Activated naive CD8-positive, alpha-beta T cell treated with anti-CD3 and anti-CD28 coated beads for 36 hours (primary cell): ENCODE measurements at places on chromosomes 1 and 21.
A peak's percentile ranks its signal among the peaks of the same experiment; 100 is the strongest.

- DNase-seq = no peak
Observed at GRCh38 chr1:110643879-110644472, 30.8 kb downstream of the KCNA3 start.

GRCh38 chr1:227729881-227730629, 5.0 kb downstream of the JMJD4 start:
- peak; percentile 39 for DNase-seq

DNA sequence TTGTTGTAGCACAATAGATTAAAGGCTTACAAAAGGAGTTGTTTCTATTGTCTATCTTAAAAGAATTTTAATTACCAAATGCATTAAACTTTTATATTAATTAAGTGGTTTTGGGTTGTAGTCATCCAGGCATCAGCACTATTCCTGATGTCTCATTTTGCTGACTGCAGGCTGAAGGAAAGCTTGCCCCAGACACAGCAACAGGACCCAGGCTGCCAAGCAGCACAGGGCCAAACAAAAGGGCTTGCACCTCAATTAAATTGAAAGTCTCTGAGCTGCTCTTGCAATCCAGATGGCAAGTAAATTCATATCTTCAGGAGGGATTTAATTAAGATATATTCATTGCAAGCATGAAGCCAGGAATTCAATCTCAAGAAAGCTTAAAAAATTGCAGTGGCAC, 80.7 kb upstream of the CHODL start:
- no peak for DNase-seq

DNA sequence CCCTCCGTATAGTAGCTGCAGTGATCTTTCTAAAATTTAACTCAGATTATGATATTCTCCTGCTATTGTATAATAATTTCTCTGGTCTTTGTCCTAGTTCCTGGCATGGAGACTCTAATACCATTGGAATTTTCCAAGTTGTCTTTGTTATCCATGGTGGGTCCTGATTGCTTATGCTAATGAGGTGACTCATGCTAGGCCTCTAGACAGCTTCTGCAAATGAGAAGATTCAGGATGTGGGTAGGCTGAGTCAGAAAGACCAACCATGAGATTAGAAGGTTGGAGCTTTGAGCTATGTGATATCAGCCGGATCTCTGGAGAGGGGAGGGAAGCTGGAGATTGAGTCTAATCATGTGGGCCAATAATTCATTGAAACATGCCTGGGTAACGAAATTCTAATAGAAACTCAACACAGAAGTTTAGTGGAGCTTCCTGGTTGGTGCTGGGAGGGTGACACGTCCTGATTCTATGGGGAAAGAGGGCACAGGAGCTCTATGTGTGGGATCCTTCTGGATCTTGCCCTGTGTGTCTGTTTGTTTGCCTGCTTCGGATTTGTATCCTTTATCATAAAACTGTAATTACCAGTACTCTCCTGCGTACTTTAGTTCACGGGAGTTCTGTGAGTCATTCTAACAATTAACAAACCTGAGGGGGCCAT, 73.2 kb upstream of the CNIH3 start:
- peak; percentile 20 for DNase-seq

DNA sequence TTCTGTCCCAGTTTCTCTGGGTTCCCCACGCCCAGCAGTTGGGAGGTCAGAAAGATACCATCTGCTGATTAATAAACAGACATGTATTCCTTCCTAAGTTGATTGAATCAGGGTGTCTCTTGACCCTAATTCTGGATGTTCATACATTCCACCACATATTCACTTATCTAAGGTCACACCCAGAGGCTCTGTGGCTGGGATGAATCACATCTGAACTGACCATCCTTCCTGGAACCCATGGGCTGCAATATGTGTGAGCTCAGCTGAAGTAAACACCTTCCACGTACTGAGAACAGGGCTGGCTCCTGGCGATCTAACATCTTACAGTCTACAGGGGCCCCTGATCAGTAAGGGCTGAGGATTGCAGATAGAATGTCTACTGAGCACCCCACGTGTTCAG, 20.5 kb upstream of the TRABD2B start:
- DNase-seq = no peak

GRCh38 chr1:240562111-240562590, 49.8 kb downstream of the GREM2 start:
- no peak for DNase-seq

- DNase-seq = no peak
Observed at GRCh38 chr1:162570718-162571117, 9.2 kb downstream of the UAP1 start.

DNA sequence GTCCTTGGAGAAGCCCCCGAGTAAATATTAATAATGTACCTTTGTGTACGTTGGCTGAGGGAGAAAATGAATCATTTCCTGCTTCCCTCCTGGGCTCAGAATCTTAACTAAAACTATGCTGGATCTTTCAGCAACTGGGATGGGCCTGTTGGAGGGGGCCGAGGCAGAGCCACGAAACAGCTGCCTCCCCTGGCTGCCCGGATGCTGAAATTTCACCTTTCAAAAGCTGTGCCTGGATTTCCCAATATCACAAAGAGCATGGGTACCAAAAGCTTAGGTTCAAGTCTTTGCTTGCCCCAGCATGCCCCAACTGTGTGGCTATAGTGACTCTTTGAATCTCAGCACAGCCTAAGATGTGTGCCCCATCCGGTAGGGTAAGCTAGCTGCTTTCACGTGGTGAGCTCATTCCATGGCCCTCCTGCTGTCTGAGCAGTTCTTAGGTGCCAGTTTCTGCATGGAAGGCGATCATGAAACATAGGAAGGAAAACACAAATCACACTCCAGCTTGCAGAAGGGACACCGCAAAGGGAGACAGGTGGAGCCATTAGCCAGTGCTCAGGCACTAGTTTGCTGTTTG, 473.5 kb downstream of the PTPRU start:
- no peak for DNase-seq

- DNase-seq = no peak
Observed at GRCh38 chr1:210340841-210341240, 12.1 kb downstream of the HHAT start.

DNA sequence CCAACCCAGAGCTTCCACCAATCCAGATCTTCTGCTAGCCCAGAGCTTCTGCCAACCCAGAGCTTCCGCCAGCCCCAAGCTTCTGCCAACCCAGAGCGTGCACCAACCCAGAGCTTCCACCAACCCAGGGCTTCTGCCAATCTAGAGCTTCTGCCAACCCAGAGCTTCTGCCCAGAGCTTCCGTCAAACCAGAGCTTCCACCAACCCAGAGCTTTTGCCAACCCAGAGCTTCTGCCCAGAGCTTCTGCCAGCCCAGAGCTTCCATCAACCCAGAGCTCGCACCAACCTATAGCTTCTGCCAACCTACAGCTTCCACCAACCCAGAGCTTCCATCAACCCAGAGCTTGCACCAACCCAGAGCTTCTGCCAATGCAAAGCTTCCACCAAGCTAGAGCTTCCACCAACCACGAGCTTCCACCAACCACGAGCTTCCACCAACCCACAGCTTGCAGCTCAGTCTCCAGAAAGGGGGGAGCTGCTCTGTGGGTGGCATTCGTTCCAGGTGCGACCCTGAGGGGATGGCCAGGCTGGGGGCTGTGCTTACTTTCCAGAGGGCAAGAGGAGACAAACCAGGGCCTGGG, 23.8 kb downstream of the CRYAA start:
- no peak for DNase-seq

GRCh38 chr1:183887826-183888819, 83.2 kb downstream of the RGL1 start:
- DNase-seq = no peak

DNA sequence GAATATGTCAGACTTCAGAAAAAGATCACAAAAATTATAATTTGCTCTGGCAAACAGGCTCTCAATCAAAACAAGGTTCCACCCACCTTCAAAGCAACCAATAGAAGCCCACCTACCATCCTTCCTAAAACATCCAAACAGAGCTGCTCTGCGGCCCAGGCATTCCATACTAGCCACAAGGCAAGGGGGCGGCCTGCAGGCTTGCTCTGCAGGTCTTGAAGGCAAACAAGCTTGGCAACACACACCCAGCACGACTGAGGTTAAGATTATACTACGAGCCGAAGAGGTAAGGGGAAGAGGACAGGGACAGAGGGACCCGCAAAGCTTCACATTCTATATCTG, 207.3 kb downstream of the SLC45A1 start:
- DNase-seq = no peak

- no peak for DNase-seq
Observed at GRCh38 chr1:24109686-24110475, 2.1 kb downstream of the MYOM3 start.

DNA sequence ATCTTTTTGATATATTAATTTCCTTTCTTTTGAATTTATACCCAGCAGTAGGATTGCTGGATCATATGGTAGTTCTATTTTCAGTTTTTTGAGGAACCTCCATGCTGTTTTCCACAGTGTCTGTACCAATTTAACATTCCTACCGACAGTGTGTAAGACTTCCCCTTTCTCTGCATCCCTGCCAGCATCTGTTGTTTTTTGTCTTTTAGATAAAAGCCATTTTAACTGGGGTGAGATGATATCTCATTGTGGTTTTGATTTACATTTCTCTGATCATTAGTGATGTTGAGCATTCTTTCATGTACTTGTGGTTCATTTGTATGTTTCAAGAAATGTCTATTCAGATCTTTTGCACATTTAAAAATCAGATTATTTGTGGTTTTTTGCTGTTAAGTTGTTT, 62.4 kb upstream of the STUM start:
- DNase-seq = no peak

- no peak for DNase-seq
Observed at GRCh38 chr1:13908128-13908527, 208.1 kb downstream of the PRDM2 start.

DNA sequence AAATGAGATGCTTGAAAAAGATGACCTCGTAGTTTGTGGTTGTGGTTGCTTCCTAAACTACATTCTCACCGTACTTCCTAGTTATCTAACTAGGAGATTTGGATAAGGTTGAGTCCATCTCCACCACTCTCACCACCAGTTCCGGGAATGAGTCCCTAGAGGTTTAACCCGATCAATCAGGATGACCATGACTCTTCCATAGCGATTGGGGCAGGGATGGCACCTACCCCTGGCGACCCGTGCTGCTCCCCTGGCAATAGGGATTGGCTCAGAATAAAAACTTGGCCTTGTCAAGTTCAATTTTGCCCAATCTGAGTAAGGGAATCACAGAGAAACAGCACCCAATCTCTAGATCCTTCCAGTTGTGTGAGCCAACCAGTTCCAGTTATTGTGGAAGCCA, 2.7 kb upstream of the MIS18A start:
- DNase-seq = no peak

DNA sequence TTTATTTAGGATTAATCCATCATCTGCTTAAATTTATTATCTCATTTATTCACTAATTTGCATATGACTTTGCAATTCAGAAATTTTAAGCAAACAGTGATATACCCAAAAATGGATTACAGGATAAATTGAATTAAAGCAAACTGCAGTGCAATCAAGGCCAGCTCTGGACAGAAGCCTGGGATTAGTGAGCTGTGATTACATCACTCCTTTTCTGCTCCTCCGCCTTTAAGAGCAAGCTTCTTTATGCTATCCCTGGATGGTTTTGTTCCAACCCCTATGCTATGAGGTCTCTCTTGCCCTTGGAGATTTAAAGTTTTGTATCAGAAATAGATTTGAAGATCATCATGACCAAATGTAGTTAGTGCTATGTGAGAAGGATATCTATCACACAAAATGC, 32.6 kb downstream of the GPR52 start:
- DNase-seq = no peak

GRCh38 chr21:42375506-42375905, 9.2 kb upstream of the TFF1 start:
- no peak for DNase-seq

DNA sequence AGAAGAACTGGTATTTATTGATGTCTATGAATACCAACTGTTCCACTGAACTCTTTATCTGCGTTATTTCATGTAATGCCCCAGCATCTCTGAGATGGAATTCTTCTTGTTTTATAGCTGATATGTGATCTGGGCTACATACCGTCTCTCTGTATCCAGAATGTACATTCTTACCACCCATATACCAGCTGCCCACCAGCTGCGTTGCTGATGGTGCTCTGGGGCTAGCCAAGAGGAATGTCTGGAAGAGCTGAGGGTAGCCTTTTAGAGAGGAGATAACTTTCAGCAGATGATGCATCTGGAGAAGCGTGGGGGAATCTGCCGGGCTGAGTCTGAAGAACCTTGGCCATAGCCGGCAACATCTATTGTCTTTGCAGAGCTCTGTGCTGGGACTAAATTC, 137.5 kb downstream of the RYR2 start:
- no peak for DNase-seq

DNA sequence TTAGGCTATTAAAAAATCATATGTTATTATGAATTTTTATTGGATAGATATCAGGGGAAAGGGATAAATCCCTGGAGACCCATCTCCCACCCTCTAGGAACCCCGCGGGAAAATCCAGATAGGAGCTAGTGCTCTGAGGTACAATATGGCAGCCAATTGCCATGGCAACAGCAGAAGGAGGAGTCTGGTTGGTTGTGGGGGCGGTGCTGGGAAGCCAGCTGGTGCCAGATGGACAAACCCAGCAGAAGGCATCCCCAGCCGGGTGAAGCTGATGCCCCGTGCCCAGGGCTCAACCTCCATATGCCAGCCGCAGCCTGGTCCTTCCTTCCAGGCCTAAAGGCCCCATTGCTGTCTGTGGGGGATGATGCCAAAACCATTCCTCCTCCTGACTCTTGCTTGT, 38.3 kb downstream of the RHBG start:
- DNase-seq = no peak

DNA sequence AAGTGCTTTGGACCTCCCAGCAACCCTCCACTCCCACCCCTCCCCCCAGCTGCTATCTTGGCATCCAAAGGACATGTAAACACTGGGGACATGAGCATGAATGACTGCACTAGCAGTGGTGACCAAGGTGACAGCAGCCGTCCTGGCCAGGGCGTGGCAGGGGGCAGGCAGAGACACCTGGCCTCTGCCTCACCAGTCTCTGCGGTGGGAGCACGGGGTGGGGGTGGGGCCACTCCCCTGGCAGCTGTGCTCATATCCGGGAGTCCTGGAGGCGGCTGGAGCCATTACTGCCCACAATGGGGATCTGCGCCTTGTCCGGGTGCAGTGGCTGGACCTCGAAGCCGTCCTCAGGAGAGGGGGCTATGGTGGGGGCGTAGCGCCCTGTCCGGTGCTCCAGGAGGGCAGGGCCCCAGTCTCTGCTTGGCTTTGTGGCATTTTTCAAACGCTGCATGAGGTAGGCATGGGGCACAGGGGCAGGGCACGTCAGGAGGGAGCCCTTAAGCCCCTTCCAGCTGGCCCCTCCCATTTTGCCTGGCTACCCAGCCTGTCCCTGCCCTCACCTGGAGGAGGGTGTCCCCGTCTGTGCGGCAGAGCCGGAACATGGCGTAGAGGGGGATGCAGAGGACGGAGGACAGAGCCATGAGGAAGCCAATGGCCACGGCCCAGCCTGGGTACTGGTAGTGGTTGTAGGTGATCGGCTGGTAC, 6.0 kb downstream of the CCDC24 start:
- no peak for DNase-seq

GRCh38 chr1:64917328-64917861, 49.0 kb downstream of the JAK1 start:
- DNase-seq = no peak

- DNase-seq = no peak
Observed at GRCh38 chr1:239388159-239388485, 1.8 kb downstream of the CHRM3 start.

- DNase-seq = no peak
Observed at GRCh38 chr1:25700626-25701025, 84.0 kb downstream of the MAN1C1 start.

GRCh38 chr1:174217248-174217647, 57.9 kb downstream of the RABGAP1L start:
- no peak for DNase-seq
